ENCODE measurements at places on chromosomes 16 and 17. TPM values are rescaled to one million over a fixed set of nuclear protein-coding genes. Genes with fewer than 3 reads are reported as not detected.

DNA sequence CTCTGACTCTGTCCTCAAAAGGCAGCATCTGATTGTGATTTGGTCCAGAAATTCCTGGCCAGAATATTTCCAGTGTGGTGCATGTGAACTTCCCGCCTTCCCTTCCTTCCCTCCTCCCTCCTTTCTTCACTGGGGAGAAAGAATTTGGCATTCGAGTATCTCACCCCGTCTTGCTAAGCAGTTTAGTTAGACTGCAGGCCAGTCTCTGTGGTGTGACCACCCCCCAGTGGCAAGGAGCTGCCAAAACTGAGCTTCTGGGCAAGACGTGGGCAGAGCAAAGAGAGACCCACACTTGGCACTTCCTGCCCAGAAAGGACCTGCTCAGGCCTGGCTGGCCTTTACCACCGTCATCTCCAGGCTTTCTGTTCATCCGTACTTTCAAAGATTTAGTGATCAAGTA is 36.4 kb downstream of the SNX20 start:
- DNase-seq, result no peak

The CD300LB gene
- total RNA-seq, result 0.23 TPM

GRCh38 chr17:142102-142661 is 4.8 kb downstream of the SCGB1C2 start:
- DNase-seq, result no peak

DNA sequence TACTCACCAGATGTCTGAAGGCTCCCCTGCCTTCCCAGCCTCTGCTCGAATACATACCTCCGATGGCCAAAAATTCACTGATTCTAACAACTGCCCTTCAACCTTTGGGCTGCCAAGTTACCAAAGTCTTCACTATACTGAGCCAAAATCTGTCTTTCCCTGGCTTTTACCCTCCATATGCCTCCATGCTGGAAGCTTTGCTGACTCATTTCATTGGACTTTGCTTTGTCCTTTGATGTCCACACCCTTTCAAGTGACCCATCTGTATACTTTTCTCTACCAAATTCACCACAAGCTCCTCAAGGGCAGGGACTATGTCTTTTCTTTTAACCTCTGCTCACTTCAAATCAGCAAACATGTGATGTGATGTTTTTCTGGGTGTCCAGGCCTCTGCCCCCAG is 21.0 kb upstream of the MTMR4 start:
- no peak for DNase-seq

The TMC8 gene
- total RNA-seq, result 128 TPM

DNA sequence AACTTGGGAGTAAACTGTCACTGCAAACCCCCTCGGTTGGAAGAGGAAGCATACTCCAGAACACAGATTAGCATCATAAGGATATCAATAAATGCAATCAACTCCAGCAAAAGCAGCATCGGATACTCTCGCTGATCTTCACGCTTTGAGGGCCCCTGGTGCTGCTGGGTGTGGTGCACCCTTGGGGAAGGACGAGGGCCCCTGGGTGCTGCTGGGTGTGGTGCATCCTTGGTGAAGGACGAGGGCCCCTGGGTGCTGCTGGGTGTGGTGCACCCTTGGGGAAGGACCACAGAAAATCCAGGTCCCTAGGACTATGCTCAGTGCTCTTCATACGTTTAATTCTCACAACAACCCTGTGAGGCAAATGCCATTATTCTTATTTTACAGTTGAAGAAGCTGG is 54.2 kb downstream of the VPS53 start:
- DNase-seq, result no peak

DNA sequence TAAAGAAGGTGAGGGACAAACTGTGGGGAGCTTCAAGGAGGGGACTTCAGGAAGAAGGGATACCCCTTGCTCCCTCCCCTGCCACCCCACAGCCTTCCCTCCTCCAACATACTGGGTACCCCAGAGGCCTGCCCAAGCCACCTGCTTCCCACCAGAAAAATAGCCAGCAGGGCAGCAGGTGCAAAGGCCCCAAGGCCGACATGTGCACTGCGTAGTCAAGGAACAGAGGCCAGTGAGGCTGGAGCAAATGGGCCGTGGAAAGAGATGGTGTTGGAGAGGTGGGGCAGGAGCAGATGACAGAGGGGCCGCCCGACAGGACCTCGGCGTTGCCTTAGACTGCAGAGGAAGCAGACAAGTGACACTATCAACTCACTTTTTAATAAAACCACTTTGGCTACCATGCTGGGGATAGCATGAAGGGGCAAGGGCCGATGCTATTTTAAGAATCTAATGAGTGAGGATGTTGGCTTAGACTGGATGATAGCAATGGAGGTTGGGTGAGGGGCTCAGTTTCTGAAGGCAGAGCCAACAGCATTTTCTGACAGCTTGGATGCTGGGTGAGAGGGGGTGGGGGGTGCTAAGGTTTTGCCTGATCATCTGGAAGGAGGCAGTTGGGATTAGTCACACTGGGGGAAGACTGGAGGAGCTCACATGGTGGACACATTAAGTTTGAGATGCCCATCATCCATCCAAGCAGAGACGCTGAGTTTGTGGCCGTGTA is 72.8 kb upstream of the TOB1 start:
- DNase-seq, result no peak

The OTOP2 gene
- total RNA-seq, result not detected

DNA sequence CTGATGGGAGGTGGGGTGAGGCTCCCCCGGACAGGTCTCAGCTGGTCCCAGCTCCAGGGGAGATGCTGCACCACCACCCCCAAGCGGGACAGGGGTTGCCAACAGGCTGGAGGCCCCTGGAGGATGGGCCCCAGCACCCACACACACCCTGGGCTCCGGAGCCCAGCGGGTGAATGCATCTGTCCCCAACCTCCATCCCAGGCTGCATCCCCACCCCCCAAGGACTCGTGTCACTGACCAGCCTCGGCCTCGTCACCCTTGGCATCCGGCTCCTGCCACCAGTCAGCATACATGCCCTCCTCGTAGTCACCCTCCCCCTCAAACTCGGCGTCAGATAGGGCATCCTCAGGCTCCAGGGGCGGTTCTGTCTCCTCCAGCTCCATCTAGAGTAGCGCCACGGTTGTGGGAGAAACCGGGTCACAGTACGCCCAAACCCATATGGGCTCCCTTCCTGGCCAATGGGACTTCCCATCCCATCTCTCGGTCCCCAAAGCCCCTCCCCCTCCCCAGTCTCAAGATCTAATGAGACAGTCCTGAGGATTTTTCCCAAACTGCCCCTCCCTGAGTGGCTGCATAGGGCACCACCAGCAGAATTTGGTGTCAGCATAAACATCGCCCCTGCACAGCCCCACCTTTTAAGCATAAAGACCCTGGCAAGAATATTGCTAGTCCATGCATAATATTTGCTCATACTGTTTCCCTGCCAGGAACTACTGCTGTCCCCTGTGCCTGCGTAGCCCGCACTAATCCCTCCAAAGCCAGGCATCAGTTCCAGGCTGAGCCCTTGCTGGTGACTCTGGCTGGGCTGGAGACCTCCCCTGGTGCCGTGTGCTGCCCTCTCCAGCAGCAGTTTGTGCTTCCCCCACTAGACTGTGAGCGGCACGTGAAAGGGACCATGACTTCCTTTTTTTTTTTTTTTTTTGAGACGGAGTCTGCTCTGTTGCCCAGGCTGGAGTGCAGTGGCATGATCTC is 8.4 kb downstream of the P3H4 start:
- no peak for DNase-seq

GRCh38 chr17:36515837-36516236 is 18.8 kb downstream of the MYO19 start:
- DNase-seq, result no peak

The ANKRD40CL gene
- not detected for total RNA-seq

GRCh38 chr16:5820472-5820871 is 722.9 kb upstream of the EEF2KMT start:
- DNase-seq, result no peak

- DNase-seq, result no peak
These were observed 352.2 kb upstream of the TNRC6C start for GRCh38 chr17:77606146-77606864.

- no peak for DNase-seq
These were observed 3.9 kb upstream of the SGCA start for GRCh38 chr17:50161911-50162288.

DNA sequence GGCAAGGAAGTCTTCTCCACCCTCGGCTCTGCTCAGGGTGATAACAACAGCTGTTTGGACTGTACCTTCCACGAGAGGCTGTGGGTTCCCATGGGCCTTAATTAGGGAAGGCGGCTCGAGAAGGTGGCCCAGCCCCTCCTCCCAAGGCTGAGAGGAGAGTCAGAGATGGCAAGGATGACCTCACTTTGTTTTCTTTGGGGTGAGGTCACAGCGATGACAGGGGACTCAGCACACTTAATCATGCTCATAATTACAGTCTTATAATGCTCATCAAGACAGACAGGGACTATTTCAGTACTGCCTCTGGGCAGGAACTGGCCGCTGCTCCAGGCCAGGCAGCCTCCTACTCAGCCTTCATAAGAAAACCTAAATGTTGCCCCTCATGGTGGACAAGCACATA is 19.7 kb downstream of the WFDC1 start:
- no peak for DNase-seq

DNA sequence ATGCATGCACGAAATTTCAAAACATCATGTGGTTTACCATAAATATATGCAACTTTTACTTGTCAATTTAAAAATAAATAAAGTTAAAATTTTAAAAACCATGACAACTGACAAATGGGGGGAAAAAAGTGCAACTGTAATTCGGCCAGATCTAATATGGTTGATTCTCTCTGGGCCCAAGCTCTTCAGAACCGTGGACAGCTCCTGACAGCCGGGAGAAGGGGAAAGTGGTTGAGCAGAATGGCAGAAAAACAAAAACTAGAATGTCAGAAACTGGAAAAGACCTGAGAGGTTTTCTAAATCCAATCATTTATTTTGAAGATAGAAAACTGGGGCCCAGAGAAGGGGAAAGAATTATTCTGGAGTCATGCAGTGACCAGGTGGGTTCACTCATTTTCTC is 126.6 kb downstream of the TMEM132E start:
- DNase-seq, result no peak

GRCh38 chr17:57858838-57859237 is 9.0 kb upstream of the MRPS23 start:
- DNase-seq, result no peak

DNA sequence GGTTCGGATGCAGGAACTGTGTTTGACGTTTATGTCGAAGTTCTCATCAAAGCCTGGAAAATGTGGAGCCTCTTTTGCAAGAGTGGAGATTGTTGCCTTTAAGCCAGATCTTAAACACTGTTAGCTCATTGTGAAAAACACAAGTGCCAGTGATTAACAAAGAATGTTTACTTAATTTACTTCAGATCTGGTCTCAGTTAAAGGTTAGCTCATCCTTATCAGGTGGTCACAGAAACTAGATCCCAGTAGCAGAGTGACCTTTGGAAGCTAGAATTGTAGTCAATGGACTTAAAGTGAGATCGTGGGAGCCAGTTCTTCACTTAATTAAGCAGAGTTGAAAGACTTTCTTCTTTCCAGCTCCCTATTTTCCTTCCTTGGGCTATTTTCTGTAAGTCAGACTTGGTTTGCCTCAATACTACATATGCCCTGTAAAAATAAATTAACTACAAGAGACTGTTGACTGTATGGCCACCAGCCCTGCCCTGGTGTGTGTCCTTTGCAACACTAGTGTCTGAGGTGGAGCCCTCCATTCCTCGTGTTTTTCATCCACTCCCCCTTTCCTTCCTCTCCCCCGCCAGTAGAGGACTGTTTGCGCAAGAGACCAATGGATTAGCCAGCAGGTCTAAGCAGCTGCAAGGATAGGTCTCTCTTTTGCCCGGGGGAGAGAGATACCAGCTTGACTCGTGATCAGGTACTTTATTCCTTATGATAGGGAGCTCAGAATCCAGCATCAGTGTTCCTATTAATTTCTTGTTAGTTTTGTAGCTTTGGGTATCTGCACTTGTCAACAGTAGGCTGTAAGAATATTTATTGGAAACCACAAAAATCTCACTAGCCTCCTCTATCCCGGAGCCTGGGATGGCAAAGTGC is 20.2 kb downstream of the FBXO39 start:
- no peak for DNase-seq

The SLC22A31 gene
- total RNA-seq, result not detected

DNA sequence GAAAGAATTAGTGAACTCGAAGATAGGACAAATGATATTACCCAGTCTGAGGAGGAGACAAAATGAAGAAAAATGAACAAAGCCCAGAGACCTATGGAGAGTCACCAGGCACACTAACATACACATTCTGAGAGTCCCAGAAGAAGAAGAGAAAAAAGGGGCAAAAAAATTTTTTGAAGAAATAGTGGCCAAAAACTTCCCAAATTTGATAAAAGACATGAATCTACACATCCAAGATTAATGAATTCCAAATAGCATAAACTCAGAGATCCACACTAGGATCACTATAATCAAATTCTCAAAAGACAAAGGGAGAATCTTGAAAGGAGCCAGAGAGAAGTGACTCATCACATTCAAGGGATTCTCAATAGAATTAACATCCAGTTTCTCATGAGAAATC is 3.4 kb upstream of the OR4D1 start:
- DNase-seq, result no peak

GRCh38 chr16:72264771-72265170 is 92.8 kb upstream of the PMFBP1 start:
- no peak for DNase-seq

DNA sequence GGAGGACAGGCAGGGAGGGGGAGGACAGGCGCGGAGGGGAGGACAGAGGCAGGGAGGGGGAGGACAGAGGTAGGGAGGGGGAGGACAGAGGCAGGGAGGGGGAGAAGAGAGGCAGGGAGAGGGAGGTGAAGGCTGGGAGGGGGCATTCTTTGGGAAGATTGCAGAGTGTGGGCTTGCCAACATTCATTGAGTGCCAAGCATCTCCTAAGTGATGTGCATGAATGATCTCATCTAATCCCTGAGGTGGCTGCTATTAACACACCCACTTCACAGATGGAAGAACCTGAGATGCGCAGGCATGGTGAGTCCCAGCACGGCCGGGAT is 58.3 kb downstream of the NT5M start:
- no peak for DNase-seq

- DNase-seq, result no peak
These were observed 5.4 kb upstream of the G6PC1 start for GRCh38 chr17:42895185-42895555.

- DNase-seq, result no peak
These were observed 40.4 kb upstream of the CORO6 start for GRCh38 chr17:29663155-29663554.

DNA sequence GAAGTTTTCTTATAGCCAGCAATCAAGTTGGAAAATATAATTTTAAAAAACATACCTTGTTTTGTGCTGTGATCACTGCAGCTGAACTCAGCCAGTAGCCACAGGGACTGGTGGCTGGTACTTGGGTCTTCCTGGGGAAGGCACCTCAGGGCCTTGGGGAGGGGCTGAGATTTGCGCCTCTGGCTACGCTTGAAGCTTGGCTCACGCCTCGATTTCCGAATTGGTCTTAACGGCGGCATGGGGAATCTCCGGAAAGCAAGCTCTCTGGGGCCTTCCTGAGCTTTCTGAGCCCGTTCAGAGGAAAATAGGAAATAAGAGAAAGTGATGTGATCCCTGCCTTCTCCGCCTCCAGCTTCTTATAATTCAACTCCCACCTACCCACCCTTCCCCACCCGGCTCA is 11.3 kb upstream of the USP7 start:
- no peak for DNase-seq

Data from GM12878 (cell line).